Activated CD8-positive, alpha-beta memory T cell treated with anti-CD3 and anti-CD28 coated beads for 24 hours (primary cell): ENCODE measurements at places on chromosomes 5 and 9.
A peak's percentile ranks its signal among the peaks of the same experiment; 100 is the strongest.

DNA sequence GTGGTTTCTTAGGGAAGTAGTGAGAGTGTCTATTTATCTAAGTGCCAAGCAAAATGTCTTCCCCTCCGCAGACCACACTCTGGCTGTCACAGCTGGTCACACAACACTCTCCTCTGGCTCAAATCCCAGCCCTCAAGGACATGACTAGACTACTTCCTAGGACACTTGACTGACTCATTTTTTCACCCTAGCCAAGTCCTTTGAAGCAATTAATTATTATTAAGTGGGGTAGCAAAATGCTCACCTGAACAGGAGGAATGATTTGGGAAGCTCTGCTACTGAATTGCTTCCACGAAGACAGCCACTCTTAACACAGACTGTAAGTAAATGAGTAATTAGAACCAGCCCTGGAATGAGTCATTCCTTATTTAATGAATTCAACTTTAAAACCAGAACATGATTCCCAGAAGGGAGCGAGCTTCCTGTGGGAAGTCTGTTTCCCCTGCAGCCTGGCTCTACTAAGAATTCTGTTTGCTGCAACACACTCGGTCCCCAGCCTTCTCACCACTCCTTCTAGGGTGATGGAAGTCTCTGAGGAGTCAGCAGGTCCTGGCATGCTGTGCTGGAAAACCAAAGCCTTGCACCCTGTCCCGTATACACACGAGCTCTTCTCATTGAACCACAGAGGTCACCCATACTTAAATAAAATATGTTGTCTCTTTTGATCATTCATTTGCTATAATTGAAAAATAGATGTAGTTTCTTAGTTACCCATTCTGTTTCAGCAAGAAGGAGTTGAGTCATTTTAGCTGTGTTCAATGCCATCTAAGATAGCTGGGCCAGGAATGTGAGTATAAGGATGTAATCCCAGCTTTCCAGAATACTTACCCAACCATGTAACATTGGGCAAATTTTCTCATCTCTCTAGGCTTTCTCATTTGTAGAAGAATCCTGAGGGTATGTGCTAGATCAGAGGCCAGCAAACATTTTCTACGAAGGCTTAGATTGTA is 218.6 kb upstream of the RASEF start:
- DNase-seq = no peak

DNA sequence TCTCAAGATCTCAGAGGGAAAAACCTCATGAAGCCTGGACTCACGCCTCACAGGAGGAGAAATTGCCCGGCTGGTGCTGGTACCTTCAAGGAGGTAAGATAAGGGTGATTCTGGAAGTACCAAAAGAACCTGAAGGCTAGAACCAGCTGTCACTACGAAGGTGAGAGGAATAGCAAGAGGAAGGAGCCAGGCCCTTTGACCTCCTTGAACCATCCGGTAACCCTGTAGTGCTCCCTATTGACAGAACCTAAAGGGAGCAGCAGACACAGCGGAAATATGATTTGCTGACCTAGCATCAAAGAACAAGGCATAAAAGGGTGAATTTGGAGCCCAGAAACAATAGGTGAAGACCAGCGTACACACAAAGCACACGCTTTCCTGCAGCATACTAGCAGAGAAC is 92.2 kb downstream of the DOCK8 start:
- DNase-seq = peak; percentile 60

DNA sequence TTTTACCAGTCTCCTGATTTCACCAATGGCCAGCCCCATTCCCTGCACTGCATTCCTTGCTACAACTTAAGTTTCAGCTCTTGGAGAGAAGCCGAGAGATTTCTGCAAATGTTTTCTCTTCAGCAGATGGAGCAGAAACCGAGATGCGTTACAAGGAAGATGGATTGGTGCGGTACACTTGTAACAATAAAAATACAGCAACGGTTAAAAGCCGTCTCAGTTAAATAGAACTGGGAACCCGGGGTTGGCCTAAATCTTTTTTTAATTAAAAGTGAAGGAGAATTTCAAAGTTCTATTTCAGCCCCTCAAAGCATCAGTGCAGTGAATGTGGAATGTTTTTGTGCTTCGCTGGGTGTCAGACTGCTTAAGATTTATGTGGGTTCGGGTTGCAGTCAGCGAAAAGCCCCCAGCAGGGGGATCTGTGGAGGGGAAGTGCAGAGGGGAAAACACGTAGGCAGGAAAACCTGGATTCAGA is 19.8 kb downstream of the BRINP1 start:
- DNase-seq = no peak

DNA sequence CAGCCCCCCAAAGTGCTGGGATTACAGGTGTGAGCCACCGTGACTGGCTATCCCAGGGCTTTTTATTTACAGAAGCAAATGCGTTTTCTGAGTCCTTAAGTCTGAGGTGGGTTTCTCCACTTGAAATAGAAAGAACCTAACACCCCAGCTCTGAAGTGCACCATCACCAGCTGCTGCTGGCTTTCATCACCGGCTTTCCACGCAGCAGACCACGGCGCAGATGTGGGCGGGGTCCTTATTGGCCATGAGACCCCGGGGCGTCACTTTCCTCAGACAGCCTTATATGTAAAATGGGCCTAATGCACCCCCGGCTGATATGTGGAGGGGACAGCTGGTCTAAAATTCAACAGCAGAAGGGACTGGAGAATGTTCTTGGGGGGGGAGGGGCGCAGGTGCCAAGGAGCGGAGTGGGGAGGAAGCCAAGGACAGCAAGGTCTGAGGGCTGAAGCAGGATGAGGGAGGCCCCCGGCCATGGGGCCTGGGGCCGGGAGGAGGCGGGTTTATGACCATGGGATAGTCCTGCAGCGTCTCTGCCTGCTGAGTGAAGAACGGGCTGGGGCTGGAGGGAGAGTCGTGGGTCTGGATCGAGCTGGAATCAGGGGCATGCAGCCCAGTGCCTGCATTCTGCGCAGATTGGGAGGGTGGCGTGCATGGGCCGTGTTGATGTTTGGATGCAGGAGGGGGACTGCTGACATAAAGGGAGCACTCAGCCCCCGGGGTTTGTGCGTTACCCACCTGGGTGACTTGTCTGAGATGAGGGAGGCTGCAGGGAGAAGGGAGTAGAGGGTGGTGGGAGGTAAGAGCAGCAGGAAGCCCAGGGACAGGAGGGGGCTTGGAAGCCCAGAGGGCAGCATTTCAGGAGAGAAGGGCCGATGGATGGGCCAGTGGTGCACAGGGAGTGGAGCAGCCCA is 30.2 kb downstream of the RASGEF1C start:
- no peak for DNase-seq

DNA sequence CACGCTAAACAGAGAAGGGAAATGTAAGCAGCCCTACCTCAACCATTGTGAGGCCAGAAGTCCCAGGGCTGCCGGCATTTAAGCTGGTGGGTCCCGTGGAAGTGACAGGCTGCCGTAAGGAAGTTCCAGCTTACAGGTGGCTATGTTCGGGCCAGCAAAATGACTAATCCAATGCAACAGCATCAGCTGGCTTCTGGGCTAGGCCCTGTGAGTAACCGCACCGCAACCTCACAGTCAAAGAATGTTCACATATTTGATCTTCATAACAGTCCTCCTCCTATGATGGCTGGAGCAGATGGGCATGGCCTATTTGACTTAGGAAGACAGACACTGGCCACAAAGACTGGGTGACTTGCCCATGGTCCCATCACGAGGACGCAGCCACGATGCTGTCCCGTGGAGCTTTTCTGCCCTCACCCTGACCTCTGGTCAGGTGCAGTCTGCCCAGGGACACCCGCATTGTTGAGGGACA is 88.2 kb downstream of the LIFR start:
- no peak for DNase-seq

DNA sequence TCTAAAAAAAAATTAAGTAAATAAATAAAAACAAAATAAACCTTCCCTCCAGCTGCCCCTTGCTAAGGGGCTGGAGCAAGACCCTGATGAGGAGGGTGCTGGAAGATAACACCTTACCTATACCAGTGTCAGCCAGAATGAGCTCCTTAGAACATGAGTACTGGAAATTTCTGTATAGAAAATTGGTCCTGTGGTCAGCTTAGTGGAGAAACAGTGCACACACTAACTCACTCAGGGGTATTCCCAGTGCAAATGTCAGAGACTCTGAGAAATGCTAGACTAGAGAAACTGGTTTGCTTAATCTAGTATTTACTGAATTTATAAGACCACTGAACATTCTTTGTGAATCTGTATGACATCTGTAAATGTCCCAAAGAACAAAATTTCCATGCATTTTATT is 62.1 kb upstream of the CTXN3 start:
- DNase-seq = no peak

- no peak for DNase-seq
Observed at GRCh38 chr5:89668821-89669220, 740.7 kb downstream of the CETN3 start.

- DNase-seq = no peak
Observed at GRCh38 chr9:134538856-134539566, 102.6 kb upstream of the COL5A1 start.

DNA sequence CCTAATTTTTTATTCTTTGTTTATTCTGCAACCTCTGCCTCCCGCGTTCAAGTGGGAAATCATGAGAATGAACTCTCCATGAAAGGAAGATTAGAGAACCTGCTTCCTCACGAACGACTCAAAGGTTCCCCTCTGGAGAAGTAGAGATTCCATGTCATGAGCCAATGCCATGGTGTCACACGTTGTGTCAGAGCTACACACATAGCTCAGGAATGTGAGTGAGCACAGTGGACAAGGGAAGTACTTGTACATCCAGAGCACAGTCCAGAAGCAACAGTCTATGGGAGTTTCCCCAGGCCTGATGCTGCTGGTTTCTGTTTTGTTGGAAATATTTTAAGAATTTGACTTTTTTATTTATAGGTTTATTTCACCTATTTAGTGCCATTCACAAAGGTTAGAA is 26.8 kb upstream of the PPP2CA start:
- DNase-seq = no peak

DNA sequence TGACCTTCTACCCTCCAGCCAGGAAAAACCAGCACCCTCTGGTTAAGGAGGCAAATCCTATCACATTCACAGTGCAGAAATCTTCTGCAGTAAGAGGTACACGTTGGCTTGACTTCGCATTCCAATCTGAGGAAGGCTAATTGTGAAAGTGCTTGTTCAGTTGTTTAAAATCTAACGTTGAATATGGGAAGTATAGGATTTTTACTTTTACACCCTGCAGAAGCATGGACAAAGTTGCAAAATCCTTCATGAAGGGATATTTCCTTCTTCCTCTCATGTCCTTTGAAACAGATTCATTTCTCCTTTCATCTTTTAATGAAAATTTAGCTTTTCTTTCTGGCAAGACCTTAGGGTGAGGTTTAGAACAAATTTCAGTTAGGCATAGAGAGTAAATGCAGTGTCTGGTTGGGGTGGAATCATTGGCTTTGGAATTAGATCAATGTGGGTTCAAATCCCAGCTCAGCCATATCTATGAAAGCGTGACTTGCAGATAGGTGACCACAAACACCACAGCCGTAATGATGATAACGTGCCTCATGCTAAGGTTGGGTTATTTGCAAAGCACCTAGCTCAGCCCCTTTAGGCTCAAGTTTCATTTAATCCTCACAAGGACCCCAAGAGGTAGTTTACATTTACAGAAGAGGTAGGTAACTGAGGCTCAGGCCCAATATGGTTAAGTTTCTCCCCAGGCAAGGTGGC is 42.2 kb upstream of the C5orf58 start:
- no peak for DNase-seq

DNA sequence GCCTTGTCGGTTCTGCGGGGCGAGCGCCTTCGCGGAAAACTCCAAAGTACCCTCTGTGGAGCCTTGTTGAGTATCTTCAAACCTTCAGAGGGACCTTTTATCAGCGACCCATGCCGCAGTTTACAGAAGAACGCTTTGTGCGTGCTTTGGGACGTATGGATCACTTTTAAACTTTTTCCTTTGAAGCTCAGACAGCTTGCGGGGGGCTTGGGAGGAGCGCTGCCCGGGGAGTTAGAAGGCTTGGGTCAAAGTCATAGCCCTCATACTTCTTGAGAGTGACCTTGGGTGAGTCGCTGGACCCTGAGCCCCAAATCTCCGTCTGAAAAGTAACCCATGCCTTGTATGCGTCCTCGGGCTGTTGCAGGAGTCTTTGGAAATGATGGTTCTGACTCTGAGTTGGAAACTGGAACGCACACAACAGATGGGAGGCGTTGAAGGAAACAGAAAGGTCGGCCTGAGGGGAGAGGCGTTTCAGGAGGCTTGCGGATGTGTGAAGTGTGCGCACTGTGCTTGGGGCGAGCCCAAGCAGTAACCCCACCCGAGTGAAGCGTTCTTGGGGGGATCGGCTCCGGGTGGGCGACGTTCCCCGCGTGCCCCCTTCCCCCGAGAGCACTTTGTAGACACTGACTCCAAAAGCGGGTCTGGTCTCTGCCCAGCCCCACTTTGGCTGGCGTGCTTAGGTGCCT is 661 bp upstream of the SLC25A51 start:
- no peak for DNase-seq
